ENCODE measurements at places on chromosomes 7 and 10.
A peak's percentile ranks its signal among the peaks of the same experiment; 100 is the strongest.

DNA sequence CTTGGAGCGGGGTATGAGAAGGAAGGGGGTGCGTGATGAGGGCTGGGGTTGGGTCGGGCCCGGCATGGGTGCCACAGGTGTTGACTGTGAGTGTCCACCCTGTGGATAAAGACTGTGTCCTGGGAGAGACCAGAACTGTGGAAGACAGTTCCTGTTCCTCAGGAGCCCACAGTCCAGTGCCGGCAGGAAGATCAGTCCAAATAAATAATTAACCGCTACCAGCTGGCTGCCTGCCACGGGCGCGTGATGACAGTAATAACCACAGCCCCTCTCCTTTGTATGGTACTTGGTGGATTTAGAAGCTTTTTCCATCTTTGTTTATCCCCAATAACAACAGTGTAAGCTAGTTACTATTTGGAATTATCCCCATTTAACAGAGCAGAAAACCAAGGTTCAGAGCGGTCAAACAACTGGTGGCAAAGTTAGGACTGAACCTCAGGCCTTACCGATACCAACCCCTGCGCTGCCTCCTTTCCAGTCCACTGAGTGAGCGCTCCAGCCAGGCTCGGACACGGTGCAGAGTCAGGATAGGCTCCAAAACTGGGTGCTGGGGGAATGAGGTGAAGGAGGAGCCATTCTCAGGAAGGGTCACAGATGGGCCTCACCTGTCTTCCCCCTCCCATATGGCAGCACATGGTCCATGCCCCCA, 5.1 kb downstream of the ZMIZ1 start:
- no peak for DNase-seq

DNA sequence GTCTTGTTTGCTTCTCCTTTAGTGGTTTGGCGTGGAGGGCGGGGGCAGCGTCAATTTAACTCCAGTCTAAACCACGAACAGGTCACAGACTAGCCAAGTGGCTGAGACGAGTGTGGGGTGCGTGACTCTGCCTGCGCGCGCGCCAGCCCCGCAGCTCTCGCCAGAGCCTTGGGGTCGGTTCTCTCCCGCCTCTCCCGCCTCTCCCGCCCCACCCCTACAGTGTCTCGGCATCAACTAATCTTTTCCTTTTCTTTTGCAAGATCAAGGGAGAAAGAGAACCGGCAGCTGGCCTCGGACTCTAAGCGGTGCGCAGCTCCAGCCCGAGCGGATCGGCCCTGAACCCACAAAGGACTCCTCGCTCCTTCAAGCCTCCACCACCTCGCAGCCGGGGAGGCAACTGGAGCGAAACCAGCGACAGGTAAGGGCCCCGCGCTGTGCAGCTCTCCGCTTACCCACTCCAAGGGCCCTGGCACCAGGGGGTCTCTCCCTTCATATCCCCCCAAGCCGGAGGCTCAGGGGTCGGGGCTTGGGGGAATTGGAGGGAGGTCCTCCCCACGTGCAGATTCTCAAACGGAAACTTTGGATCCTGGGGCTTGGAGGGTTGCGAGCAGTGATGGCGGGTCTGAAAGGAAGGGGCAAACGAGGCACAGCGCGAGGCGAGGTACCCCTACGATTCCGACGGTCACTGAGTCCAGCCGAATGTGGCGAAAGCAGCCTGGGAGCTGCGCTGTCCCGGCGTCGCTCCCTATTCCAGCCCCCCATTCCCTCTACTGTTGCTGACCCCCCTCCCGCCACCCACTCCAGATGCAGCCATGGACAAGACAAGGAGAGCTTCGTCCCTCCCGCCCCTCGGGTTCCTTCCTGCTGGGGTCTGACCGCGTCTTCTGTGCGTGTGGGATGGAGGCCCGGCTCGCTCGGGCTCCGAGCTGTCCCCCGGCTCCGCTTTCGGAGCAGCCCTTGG, 829 bp downstream of the CHRM2 start:
- DNase-seq, result no peak

GRCh38 chr10:35025916-35026315, 64.2 kb downstream of the CUL2 start:
- no peak for DNase-seq

DNA sequence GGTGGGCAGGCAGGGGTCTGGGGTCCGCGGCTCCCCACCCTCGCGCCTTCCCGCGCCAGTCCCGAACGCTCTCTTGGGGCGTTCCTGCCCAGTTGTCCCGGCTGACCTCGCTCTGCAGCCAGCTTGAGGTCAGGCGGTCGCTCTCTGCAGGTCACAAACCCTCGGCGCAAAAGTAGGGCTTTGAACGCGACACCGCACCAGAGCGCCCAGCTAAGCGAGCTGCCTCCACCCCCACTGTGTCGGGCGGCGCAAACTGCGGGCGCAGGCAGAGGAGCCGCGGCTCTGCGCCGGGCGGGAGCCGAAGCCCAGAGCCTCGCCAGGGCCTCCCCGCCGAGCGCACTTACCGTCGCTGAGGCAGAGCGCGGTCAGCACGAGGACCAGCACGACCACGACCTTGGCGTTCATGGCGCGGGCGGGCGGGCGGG, 284 bp downstream of the CXCL12 start:
- DNase-seq, result no peak

- no peak for DNase-seq
These were observed 49.3 kb upstream of the CALCR start for GRCh38 chr7:93623816-93624215.

DNA sequence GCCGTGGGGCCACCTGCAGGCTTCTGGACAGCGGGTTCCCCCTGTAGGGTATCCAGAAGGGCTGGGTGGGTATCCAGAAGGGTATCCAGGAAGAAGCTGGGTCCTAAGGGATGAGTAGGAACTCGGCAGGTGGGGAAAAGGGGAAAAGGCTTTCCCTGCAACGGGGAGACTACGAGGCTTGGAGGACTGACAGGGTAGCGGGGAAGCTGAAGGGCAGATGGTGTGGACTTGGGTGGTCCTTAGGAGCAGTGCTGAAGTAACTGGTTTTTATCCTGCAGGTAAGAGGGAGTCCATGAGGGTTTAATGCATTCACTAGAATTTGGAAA, 525 bp downstream of the UBE2D4 start:
- DNase-seq, result no peak

GRCh38 chr7:140304191-140304799, 94.0 kb downstream of the SLC37A3 start:
- peak; percentile 49 for DNase-seq

- no peak for DNase-seq
These were observed 142.5 kb upstream of the PPP2R2D start for GRCh38 chr10:131758062-131758938.

DNA sequence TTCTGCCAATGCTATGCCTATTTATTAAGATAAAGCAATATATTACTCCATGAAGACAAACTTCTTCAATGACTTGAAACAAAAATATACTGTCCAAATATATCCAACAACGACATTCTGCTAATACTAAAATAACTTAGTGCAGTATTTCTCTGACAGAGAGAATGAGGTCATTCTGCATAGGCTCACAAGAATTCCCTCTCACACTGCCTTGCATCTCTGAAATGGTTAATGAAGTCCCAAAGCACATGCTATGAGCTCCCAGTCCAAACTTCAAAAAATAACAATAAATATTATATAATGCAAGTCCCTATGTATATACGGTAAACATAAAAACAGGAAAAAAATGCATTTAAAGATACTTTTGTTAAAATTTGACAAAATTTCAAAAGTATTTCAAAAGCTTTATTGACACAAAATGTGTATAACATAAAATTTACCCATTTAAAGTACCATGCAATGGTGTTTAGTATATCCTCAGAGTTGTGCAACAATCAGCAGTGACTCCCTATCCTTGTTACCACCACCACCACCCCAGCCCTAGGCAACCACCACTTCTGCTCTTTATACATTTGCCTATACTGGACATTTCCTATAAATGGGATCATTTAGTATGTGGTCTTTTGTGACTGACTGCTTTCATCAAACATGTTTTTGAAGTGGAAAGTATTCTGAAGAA, 27.6 kb downstream of the CHCHD3 start:
- DNase-seq, result no peak

DNA sequence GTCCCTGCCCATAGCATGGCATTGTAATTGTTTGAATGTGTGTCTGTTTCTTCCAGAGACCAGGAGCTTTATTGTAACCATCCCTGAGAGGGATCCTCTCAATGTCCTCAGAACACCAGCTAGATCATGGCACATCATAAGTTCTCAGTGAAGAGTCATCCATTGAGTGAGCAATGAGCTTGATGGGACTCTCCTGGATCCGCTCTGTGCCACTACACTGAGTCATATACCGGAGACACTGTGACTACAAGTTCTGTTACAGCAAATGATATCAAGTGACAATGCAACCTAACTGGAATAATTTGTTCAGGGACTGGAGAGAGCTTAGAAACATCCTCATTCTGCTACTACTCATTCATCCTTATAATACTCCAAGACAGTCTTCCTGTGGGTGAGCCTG, 25.1 kb downstream of the MRPS24 start:
- DNase-seq, result no peak

- no peak for DNase-seq
These were observed 41.6 kb upstream of the COL13A1 start for GRCh38 chr10:69760072-69760471.

DNA sequence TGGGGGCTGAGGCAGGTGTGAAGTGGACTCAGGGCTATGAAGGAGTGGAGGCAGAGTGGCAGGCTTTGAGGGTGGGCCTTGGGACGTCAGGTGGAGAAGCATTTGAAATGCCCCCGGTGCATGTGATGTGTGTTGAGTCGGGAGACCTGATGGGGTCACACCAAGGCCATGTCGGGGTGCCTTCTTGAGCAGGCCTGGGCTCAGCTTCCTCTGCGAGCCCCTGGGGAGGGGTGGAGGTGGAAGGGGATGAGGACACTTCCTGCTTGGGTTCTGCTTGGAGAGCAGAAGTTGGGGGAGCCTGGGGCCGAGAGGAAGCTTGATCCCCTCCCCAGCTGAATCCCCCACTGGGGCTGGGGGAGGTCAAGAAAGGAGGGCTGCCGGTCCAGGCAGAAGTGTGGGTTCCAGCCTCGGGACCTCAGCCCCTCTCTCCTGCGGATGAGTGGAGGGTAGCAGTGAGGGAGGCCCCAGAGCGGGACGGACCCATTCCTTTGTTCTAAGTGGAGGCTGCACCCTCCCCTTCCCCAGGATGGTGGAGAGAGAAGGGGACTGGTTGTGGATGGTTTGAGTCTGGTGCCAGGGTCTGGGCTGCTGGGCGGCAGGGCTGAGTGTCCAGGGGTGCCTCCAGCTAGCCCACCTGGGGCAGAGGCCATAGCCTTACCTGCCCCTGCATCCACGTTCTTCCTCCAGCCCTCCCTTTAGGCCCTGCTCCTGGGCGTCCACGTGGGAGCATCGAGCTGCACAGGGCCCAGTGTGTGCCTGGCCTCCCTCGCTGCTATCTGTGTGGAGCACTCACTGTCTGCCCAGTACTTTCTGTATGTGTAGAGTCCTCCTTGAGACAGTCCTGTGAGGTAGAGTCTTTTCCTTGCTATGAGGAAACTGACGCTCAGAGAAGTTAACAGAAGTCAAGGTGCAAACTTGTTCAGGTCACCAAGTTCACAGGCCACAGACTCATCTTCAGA, 36.7 kb downstream of the PRF1 start:
- DNase-seq, result no peak

DNA sequence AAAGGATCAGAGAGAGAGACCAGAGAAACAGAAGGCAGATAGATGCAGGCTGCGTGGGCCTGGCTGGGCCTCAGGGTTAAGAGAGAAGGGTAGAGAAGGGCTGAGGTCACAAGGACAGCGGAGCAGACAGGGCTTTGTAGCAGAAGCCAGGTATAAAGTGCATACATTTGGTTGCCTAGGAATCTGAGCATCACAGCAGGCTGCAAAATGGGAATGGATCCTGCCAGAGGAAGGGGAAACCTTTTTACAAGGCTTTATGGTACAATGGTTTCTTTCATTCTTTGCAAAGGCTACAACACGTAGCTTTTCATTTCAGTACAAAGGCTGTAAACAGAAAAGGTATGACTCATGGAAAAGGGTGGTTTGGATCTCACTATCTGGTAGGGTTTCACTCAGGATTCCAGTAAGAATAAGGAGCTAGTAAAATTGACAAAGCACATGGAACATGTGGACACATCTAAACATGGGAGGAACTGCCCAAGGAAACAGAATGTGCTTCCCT, 275.1 kb downstream of the DOCK4 start:
- peak; percentile 15 for DNase-seq

DNA sequence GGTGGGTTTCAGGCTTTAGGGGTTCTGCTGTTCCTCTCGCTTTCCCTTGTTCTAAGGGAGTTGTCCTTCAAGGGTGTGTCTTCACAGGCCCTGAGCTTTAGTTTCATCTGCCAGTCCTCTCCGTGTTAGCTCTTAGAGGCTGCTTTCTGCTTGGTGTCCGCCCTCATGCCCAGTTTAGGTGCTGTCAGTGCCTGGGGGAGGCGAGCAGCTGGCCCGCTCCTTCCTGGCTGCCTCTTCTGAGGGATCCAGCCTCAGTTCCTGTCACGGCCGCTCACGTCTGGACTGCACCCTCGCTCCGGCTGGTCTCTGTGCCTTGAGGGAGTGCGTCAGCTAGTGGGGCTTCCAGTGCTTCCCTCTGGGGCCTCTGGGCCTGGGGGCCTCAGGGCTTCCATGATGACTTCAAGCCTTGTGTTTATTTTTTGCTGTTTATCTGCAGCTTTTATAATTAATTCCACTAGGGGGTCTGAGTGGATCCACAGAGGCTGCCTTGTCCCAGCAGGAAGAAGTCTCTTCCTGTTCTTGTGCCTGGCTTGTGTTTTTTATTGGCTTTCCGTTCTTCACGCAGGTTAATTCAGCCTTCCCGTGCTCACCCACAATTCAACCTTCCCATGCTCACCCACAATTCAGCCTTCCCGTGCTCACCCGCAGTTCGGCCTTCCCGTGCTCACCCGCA, 33.0 kb downstream of the WDR37 start:
- DNase-seq, result peak; percentile 9

DNA sequence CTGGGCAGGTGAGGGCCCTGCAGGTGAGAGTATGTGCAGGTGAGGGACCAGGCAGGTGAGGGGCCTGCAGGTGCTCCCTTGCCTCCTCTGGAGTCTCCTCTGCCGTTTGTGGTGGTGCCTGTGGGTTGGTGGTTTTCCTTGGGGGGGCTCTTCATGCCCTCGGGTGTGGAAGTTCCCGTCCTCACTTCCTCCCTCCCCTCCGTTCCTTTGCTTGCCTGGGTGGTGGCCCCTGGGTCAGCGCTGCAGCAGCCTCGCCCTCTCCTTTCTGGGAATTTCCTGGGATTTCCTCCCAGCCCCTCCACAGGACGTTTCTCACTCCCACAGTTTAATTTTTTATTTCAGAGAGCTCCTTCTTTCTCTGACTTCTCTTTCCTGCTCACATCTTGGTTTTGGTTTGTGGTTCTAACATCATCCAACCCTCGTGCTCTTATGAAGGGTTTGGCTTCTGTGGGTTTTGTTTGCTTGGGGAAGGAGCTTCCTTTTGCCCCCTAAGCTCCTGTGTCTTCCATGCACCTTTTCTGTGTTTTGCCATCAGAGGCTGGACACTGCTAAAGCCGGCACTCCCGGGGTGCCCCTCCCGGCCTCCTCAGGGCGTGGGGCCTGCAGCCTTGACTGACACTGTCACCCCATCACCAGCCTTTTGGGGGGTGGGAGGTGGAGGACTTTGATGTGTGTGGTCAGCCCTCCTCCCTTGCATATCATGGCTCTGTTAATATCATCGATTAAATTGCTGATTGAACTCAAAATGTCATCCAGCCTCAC, 29.2 kb upstream of the ADGRA1 start:
- DNase-seq, result no peak

Measured in activated T-cell treated with anti-CD3 and anti-CD28 coated beads, Interleukin-2, amount 50 U/mL, for 48 hours (primary cell).